Germinal center (tissue), 1 donor: ENCODE measurements at places on chromosomes 1 and 21.

DNA sequence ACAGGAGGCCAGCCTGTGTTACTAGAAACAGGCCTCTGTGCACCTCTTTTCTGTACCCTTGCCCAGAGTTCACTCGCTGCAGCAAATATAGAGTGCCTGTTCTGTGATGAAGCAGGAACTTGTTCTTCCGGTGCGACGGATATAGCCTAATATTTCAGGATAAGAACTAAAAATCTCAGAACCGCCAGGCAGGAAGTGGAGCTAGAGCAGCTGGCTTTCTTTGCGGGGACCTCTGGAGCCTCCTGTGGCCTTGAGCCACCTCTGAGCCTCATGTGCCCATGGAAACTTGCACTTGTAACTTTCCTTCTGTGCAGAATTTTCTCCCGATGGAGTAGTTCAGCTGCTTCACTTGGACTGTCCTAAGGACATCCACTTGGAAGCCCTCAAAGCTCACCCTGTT lies 44.5 kb upstream of the VAMP3 start:
- DNase-seq: no peak

GRCh38 chr1:195415584-195415983 lies 1192.7 kb downstream of the KCNT2 start:
- DNase-seq: no peak

GRCh38 chr1:154849645-154850131 lies 20.4 kb downstream of the KCNN3 start:
- DNase-seq: no peak

DNA sequence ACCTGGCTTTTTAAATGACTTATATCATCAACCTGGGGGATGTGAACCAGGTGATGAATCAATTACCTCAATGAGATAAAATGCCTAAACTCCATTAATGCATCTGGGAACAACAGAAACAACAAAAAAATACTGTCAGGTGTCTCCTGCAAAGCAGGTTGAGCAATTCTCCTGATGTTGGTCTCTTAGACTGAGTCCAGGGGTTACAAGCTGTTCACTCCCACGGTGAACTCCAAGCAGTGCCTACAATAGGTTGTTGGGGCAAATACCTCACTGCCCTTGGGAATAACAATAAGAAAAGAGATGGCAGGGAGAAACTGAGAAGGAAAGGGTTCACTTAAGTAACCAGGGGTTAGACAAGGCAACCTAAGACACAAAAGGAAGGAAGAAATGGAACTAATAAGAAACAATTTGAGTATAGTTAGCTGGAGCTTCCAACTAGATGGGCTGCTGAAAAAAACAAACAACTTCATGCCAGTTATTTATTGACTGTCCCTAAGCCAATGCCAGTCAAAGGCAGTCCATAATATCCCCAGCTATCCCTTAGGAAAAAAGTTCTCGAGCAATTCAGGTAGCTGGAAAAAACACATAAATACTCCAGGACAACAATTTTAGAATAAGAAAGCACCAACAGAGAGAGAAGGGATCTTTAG lies 97.6 kb upstream of the MAGI3 start:
- no peak for DNase-seq

GRCh38 chr1:44717156-44717555 lies 13.8 kb downstream of the RNU5D-1 start:
- DNase-seq: no peak

DNA sequence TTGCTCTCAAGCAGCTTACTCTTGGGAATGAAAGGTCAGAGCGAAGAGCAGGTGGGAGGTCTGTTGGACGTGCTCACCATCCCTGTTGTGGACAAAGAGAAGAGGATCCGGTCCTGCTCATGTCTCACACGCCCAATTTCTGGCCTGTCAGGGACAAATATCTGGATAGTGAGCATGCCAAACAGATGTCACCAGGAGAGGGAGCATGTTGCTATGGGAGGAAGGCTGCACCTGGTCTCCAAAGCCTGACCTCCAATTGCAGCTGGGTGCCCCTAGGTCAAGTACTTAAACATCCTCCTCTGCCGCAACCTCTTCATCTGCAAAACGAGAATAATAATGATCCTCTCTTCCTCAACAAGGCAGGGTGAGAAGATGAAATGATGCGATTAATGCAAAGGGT lies 53.4 kb downstream of the DMRTA2 start:
- DNase-seq: no peak

- no peak for DNase-seq
Measured at GRCh38 chr1:84236256-84236655, 65.3 kb upstream of the SAMD13 start.

- no peak for DNase-seq
Measured at GRCh38 chr1:202249436-202249835, 55.8 kb downstream of the LGR6 start.

DNA sequence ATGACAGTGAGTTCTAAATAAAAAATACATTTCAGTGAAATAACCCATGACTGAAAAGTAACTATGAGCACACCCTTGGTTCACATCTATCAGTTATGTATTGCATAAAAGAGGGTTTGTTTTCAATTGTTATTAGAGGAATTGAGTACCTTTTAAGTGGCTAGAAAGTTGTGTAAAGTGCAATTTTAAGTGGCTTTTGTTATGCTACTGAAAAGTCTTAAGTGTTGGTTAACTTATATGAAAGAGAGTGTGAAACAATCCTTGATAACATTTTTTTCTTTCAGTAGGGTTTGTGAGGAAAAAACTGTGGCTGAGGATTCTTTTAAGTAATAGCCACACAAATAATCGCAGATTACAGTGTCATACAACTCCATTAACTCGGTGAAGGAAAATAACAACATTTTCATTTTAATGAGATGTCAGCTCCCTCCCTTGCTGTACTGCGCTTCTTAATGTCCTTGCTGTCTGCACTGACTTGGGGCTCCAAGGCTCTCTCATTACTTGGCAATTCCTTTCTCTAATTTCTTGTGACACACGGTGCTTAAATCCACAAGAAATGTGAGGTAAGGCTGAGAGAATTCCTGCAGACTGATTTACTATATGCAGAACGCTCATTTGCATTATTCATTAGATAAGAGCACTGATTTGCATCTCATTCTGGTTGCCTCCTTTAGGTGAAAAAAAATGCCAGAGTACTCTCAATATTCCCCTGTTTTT lies 40.6 kb downstream of the NTNG1 start:
- no peak for DNase-seq

DNA sequence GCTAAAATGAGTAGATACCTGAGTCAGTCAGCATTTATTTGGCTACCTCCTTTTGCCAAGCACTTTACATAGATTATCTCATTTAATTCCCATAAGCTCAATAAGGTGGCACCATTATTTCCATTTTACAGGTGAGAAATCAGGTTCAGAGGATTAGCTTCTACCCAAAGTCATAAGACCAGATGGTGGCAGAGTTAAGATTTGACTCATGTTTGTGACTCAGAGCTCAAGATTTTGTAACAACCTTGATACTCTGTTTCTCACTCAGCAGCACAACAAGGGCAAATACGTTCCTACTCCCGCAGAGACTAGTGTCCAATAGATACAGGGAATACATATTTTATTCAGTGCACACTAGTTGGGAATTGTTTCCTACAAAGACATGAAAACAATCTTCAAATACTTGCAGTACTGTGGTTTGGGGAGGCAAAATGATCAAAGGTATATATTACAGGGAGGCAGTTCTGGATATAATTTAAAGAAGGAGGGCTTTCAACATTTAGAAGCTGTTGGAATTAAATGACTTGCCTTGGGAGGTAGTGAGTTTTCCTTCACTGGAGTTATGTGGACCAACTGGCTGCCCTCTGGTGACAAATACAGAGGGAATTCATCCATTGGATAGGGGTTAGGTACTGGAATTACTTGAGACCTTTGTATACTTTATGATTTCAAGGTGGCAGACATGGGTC lies 3.6 kb downstream of the LEPR start:
- DNase-seq: no peak

DNA sequence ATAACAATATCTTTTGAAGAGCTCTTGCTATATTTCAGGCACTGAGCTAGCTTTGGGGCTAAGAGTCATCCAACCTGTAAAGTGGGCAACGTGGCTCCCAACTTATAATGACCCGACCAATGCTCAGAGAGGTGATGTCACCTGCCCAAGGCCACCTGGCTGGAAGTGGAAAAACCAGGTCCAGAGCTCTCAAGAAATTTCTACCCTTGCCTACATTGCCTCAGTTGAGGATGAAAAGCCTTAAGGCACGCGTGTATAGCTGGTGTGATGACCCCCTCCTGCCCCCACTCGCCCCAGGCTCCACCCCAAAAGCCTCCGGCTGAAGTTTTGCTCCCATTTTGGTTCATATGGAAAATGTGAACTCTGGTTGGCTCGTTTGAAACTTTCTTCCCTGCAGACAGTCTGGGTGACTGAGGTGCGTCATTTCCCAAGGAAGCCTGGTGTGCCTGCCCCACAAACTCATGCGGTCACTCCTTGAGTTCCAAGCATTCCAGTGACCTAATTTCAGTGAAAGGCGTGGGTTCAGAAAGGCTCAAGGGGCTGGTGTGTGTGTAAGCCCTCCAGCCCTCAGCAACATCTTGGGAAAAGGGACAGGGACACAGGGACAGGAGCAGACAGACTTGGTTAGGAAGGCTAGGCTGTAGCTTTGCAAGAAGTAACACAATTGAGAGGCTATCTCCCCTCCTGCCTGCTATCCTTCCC lies 20.5 kb downstream of the HTR1D start:
- DNase-seq: no peak

DNA sequence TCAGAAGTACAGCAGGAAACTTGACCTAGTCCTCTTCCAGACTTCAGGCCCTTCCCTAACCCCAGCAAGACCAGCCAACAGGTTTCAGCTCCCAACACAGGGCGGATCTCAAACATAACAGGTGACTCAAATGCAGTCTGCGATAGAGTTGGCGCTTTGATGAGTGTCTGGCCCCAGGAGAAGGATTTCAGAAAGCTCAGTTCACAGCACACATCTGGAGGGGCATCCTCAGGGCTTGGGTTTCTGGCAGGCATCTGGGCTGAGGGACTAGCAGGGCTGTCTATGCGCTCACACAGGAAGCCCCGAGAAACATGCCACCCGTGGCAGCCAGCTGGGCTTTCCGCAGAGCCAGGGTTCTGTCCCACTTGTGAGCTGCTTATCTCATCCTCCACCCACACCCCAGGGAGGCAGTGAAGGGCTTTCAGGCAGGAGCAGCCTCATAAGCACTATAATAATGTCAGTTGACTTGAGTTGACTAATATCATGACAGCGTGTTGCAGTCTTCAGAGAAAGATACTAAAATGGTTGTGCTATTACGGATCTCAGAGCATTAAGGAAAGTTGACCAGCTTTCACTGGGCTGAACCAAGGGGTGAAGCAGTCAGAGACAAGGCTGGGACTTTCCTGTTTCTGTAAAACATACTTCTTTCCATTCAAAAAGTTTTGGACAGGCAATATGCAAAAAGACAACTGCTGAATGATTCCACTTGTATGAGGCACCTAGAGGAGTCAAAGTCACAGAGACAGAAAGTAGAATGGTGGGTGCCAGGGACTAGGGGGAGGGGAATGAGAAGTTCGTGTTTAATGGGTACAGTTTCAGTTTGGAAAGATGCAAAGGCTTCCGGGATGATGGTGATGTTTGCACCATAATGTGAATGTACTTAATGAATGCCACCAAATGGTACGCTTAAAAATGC lies 233.0 kb upstream of the IRF2BP2 start:
- peak; percentile 45 for DNase-seq

DNA sequence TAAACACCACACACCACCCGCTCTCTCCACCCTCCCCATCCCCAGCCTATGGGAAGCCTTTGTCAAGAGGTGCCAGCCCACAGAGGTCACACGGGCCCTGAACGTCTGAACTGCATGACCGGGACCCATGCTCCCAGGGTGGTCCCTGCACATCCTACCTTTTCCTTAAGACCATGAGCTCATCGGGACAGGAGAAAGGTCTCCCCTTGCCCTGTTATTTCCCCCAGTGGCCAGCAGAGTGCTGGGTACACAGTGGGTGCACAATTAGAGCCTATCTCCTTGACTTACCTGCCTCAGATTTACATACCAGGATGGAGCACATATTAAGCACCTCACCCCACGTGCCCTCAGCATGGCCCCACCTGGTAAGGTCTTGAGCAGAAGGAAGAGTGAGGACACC lies 30.9 kb downstream of the ACTA1 start:
- DNase-seq: no peak

DNA sequence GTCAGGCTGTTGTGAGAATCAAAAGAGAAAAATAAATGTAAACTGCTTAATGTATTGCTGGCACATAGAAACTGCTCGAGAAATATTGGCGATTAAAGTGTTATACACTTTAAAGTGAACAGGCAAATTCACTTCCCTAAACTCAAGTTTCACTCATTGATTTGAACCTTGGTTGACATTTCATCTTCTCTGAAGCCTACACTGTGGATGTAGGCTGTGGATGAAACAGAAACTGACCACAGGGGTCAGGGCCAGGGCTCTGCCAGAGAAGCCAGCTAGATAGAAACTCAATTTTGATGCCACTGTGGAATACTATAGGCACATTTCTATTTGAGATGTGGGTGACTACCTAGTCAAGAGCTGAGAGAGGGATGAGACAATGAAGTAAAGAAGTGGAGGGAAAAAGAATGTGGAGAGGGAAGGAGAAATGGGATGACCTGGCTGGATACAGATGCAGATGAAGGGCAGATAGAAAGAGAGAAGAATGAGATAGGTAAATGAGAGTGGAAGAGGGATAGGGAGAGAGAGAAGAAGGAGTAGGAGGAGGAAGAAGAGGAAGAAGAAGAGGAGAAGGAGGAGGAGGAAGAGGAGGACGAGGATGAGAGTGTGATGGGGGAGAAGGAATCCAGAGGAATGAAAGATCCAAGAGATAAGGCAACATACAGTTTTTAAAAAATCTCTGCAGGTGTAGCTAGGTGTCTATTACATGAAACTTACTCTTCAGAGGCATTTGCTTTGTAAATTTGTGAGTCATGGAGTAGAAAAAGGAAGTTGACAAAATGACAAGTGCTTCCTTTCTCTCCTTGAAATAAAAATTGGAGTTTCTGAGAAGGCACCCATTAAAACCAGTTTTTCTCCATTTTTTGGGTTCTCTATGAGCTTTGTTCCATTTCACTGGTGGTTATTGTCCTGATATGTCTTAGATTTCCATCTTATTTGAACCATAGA lies 17.4 kb upstream of the CD1D start:
- no peak for DNase-seq

- DNase-seq: no peak
Measured at GRCh38 chr1:3604997-3605823, 6.1 kb downstream of the MEGF6 start.

- no peak for DNase-seq
Measured at GRCh38 chr1:229689904-229690303, 63.9 kb downstream of the URB2 start.

GRCh38 chr1:50705699-50706098 lies 254.4 kb downstream of the FAF1 start:
- no peak for DNase-seq

- no peak for DNase-seq
Measured at GRCh38 chr1:201954263-201955008, 867 bp upstream of the TIMM17A start.

DNA sequence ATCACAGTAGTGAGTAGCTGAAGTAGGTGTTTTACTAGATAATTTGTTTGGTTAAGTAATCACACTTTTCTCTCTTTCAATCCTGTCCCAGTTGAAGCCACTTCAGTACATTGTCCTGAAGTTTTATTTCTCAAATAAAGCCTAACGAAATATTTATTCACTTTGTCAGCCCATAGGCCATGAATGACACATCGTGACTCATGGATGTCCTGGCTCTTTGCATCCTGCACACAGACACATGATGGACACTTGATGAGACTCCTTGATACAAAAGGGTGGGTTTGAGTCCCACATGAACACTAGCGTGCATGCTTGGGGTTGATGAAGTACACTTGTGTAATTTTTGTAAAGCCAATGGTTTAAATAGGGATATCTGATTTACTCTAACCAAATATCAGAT lies 22.7 kb upstream of the LAMC2 start:
- no peak for DNase-seq
